GM03348 (cell line): ENCODE measurements at places on chromosomes 3 and 15.

- no peak for DNase-seq
Observed at GRCh38 chr3:191391861-191392808, 61.8 kb upstream of the UTS2B start.

DNA sequence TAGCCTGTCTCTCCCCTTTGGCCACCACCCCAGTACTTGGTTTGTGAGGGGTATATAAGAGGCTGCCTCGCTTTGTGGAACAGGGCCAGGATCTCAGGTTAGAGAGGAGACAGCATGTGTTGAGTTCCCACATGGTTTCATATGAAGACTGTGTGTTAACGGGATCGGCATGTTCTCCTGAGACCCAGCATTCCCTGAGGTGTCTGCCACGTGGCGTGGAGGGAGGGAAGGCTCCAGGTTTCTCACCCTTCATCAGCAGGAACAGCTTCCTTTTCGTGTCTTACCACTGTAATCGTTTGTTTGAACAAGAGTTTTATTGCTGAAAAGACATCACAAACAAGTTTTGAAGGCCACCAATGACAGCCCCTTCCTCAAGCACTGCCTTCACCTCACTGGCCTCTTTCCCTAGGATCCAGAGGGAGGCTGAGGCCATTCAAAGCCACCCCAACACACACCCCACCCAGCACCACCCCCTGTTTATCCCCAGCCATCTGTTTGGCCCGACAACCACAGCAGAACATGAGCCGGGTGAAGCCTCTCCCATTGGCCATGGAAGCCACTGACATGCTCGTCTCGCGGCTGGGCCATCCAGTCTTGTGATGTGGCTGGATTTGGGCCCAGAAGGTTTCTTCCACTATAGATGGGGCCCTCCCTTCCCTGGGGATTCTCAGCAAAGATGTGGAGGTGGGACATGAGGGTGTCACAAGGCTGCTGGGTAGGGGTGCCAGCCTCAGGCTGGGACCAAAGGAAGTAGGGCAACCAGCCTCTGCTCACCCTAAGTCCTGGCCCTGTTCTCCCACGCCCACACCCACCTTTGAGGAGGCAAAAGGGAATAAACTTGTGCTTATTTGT lies 10.0 kb downstream of the BHLHE40 start:
- no peak for DNase-seq

DNA sequence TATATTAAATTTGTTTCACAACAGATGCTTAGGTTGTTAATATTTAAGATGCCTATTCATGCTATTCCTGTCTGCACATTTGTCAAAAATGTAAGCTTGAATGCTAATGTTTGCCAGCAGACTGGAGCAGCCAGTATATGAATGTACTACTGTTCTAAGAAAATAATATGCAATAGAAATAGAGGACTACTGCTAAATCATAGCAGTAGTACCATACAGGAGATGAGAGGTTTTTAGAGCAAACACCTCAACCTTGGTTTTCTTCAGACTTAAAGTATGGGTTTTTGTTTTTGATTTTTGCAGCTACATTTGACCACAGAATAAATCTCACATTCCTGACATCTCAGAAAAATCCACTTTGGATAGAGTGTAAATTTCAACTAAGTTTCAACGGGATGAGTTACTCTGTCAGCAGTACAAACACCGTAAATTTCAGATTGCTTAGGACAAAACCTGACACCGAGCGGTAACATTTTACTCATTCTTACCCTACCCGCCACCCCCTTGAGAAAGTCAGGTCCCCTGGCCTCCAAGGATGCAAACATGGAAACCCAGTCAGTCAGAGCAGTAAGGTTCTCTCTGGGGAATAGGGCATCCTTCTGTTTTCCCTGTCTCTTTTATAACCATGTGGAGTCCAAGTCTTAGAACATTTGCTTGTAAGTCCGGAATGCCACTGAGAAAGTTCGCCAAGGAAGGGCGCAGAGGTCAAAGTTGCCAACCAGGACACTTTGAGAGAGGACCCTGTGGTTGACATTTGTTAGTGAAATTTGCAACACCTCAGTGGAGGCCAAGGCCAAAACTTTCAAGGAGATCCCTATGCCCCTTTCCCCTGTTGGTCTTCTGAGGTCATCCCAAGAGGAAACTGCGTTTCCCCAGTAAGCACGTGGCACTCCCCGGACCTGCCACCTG lies 17.9 kb upstream of the SATB1 start:
- DNase-seq = no peak

- no peak for DNase-seq
Observed at GRCh38 chr3:25748189-25748588, 35.1 kb downstream of the NGLY1 start.

GRCh38 chr3:137925080-137925479 lies 84.9 kb upstream of the CLDN18 start:
- no peak for DNase-seq

GRCh38 chr15:84737005-84737404 lies 11.4 kb upstream of the ZNF592 start:
- no peak for DNase-seq

DNA sequence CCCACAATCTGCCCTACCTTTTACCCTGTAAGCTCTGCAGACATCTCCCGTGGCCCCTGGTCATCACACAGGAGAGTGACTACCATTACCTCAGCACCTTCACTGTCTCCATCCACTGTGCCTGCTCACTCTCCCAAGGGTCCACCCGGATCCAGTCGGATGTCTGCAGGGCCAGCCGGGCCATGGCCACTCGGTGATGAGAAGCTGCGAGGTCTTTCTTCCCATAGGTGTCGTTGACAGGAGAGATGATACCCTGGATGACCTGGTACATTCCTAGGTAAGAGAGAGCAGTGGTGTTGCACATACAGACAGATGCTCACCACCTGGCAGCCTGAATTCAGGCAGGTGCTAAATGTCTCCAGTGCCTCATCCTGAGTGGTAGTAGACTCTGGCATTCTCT lies 39.2 kb upstream of the RBP1 start:
- DNase-seq = no peak
